GM12892 (cell line): ENCODE measurements at places on chromosomes 4 and X.

- no peak for DNase-seq
Observed at GRCh38 chr4:73608689-73609594, 11.3 kb downstream of the RASSF6 start.

- DNase-seq, result no peak
Observed at GRCh38 chr4:795726-796119, 30.2 kb downstream of the CPLX1 start.

- DNase-seq, result no peak
Observed at GRCh38 chr4:184402239-184402638, 72.1 kb downstream of the IRF2 start.

- no peak for DNase-seq
Observed at GRCh38 chr4:22502895-22503814, 12.7 kb downstream of the ADGRA3 start.

- no peak for DNase-seq
Observed at GRCh38 chr4:165164257-165164656, 43.1 kb upstream of the KLHL2 start.

GRCh38 chrX:115911967-115912366 lies 258.6 kb upstream of the AGTR2 start:
- DNase-seq, result no peak

DNA sequence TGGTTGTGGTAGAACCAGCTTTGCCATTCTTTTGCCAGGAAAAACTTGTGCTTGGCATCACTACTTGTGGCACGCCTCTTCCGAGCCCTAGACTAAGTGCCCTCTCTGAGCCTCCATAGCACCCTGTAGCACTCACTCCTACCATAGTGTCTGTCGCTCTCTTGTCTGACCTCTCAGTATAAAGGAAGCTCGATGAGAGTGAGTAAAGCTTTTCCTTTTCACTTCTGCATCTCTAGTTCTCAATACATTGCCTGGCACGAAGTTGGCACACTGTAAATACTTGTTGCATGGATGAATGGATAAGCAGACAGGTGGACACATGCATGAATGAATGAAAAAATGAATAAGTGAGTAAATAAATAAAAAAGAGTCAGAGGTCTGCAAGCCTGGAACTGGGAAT lies 48.3 kb downstream of the TLR10 start:
- DNase-seq, result no peak
